Fibroblast of villous mesenchyme (primary cell): ENCODE measurements at places on chromosomes 6 and 20. TPM values are rescaled to one million over a fixed set of nuclear protein-coding genes. Genes with fewer than 3 reads are reported as not detected.

GRCh38 chr6:45326698-45327417, 1.3 kb upstream of the RUNX2 start:
- no peak for DNase-seq

- peak; percentile 72 for DNase-seq
These were observed 169.2 kb downstream of the DTNBP1 start for GRCh38 chr6:15493437-15494168.

DNA sequence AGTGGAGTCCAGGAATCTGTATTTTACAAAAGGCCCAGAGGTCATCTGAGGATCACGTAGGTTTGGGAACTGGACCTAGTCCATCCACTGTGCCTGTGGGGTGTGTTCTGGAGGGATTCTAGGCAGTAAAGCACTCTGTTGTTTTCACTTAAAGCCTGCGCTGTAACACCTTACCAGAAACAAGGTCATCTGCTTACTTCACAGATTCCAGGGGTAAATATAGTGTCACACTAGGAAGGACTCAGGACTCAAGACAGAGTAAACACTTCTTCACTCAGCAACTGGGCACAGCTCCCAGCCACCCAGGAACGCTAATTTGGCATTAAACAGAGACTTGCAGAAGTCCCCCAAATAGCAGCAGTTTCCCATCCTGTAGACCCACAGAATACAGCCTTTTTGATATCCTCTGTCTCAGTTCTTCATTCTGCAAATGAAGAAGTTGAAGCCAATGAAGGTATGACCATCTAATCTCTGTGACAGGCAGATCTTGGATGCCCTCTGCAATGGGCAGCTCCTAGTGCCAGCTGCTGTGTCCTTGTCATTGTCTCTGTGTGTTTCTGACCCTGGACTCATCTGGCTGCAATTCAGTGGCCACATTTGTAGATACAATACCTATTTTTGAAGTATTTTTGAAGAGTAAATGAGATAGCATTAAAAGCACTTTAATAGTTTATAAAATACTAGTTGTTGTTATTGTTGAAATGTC, 129.1 kb downstream of the SLC24A3 start:
- DNase-seq, result no peak

The CRISP3 gene
- total RNA-seq, result not detected in 2 replicates

- DNase-seq, result peak; percentile 37
These were observed 41.1 kb upstream of the PTGIS start for GRCh38 chr20:49608752-49609670.

DNA sequence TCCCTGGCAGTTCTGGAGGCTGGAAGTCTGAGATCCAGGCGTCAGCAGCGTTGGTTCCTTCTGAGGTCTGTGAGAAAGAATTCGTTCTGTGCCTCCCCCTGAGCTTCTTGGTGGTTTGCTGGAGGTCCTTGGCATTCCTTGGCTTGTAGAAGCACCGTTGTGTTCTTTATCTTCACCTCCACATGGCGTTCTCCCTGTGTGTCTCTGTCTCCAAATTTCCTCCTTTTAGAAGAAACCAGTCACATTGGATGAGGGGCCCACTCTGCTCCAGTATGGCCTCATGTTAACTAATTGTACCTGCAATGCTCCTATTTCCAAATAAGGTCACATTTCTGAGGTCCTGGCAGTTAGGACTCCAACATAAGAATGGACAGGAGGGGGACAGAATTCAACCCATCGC, 73.0 kb upstream of the BACH2 start:
- DNase-seq, result no peak

DNA sequence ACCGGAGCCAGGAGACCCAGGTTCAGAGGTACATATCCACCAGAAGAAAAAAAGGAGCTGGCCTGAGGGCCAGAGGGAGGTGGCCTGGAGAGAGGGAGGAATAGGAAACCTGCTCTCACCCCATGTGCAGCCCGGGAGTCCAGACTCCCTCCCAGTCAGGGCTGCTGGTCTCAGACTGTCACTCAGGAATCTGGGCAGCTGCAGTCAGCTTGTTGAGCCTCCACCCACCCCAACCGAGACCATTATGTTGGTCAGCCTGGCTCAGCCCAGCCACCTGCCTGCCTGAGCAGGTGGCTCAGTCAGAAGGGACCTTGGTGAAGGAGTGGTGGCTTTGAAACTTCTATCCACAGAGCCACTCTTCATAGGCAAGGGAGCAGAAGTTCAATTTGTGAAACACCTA, 53.3 kb upstream of the EPB41L1 start:
- DNase-seq, result no peak

The ARMH2 gene
- total RNA-seq, result not detected in 2 replicates

DNA sequence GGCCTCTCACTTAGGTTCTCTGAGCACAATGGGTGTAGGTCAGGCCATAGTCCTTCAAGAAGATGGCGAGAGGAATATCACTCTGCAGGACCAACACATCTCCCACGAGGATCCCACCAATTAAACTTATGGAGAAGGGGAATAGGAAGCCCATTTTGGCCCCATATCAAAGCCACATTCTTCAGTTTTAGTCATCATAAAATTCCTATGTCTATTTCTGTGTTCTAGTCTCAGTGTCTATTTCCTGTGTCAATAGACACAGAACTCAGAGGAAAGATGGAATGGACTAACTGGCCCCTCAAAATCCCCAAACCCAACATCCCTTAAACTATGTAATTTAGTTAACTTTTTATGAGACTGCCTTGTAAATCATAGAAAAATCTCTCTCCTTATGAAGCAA, 216.8 kb downstream of the HACE1 start:
- DNase-seq, result no peak

DNA sequence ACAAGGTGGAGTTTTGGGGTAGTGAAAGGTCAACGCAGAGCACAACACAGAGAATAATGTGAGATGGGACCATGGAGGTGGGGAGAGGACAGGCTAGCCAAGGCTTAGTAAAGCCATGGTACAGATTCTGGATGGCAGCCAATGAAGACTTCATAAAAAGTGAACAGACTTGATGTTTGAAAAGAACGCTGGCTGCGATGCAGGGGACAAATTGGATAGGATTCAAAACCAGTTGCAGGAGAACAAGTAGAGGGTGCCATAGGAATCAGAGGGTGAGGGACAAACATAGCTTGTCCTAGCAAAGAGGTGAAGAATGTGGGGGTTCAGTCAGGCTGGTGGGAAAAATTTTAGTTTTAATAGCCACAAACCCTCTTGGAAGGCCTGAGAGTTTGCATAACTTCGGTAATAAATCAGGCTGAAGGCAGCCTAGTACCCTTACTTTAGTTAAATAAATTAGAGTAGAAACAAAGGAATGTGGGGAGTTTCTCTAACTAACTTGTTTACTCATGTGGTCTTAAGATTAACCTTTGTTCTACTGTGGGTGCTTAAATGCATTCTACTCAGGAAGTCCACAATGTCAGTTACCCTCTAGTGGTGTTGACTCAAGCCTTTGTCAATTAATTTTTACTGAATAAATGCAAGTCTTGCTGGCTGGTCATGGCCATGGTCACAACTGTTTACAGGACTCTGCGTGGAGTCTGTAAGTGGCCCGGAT, 216.4 kb downstream of the C6orf118 start:
- peak; percentile 12 for DNase-seq

GRCh38 chr6:38975621-38976049, 72.9 kb upstream of the GLP1R start:
- peak; percentile 19 for DNase-seq

The ABHD16B gene
- not detected in 2 replicates for total RNA-seq

The JAG1 gene
- total RNA-seq, result 12.1 and 16.1 TPM in 2 replicates

The GPR63 gene
- total RNA-seq, result under 0.01 and 0.32 TPM in 2 replicates

GRCh38 chr6:102298051-102298450, 904.5 kb downstream of the GRIK2 start:
- no peak for DNase-seq

GRCh38 chr20:7195704-7196103, 428.2 kb downstream of the BMP2 start:
- DNase-seq, result peak; percentile 63

GRCh38 chr6:157469378-157469777, 88.4 kb downstream of the ZDHHC14 start:
- peak; percentile 35 for DNase-seq

DNA sequence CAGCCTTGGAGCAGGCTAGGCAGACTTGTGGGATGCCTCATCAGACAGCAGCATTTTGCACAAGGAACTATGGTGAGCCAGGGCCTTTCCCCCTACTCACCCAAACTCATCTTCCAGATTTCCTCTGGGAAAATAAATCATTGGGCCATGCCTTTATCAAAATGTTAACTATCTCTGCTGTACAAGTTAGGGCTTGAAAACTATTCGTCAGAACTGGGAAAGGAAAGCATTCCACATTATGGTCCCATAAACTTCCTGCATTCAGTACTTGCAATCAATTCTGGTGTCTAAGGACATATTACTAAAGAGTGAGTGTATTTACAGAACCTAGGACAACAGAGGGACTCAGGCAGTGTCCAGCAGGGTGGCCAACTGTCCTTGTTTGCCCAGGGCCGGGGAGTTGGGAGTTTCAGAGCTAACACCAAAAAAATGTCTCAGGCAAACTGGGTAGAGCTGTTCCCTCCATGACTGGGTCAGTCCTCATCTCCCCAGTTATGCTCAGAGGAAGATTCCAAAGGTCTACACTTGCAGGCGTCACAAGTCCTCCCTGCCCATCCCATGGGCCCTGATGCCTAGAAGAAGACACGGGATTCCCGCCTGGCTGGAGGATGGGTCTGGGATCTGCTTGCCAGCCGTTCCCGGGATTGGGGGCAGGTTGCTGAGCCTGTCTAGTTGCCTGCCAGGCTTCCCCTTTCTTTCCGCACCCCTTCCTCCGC, 72.2 kb downstream of the SLC22A3 start:
- no peak for DNase-seq

DNA sequence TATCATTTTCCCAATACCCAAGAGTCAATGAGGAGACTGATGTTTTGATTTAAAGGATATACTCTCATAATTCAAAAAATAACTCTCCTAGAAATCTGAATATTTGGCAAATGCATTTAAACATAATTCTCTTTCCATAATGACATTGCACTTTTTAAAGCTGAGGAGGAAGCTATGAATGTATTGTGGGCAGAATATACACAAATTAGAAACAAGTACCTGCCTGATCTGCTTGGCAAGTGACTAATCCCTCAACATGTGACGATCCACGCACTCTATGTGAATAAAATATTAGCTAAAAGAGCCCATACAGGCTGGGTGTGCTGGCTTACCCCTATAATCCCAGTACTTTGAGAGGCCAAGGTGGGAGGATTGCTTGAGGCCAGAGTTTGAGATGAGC, 88.3 kb upstream of the CCDC28A start:
- DNase-seq, result no peak

DNA sequence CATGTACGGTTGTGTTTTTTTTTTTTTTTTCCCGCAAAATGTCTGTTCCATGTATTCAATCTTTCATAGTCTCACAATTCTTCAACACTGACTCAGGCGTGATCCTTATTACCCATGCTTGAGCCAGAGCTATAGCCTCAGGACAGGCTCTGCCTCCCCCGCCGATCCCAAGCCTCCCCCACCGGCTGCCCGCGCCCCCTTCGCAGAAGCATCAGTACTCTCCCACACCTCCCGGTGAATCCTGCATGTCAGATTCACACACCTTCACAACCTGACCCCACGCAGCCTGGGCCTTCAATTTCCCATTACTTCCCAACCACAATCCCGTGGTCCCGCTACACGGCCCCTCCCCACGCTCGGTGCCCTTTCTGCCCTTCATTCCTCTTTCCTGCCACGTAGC, 401.5 kb upstream of the JARID2 start:
- DNase-seq, result no peak
